ENCODE measurements at places on chromosomes 12 and 14. TPM values are rescaled to one million over a fixed set of nuclear protein-coding genes. Genes with fewer than 3 reads are reported as not detected.

- DNase-seq, result no peak
Observed at GRCh38 chr14:102888748-102889147, 33.7 kb upstream of the AMN start.

DNA sequence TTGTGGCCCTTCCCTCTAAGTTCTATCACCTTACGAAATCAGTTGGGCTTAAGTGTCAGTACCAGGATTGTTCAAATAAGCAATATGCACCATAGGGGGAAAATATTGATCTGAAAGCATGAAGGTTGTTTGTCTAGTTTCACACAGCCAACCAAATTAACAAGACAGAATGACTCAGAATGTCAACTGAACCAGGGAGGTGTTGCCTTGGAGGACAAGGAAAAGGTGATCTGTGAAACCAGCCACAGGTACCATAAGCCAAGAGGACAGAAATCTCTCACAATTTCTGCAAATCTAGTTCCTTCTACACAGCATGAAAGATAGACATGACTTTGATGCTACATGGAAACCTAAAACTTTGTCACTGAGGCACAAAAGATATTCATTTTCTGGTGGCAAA is 297.9 kb downstream of the BCL11B start:
- DNase-seq, result no peak

DNA sequence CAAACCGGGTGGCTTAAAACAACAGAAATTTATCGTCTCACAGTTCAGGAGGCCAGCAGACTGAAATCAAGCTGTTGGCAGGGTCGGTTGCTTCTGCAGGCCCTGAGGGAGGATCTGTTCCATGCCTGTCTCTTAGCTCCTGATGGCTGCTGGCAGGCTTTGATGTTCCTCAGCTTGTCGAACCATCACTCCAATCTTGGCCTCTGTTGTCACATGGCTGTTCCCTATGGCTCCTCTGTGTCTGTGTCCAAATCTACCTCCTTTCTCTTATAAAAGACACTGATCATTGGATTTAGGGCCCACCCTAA is 14.0 kb downstream of the NFATC4 start:
- no peak for DNase-seq

DNA sequence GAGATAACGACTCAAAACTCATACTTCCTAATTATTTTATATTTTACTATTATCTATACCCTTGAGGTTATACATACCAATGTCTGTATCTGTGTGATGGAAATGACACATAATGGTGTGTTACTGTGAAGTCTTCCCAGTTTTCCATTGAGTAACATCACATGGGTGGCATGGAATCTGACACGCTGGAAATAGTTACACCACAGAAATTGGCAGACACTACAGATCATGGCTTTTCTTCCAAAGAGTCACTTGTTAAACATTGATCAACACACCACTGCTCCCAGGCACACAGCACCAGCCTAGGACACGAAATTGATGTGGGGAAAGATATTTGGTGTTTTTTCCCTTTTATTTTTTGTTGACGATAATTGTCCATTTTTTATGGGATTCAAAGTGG is 33.0 kb upstream of the VWF start:
- no peak for DNase-seq

GRCh38 chr14:100240668-100241032 is 1.7 kb downstream of the YY1 start:
- no peak for DNase-seq

DNA sequence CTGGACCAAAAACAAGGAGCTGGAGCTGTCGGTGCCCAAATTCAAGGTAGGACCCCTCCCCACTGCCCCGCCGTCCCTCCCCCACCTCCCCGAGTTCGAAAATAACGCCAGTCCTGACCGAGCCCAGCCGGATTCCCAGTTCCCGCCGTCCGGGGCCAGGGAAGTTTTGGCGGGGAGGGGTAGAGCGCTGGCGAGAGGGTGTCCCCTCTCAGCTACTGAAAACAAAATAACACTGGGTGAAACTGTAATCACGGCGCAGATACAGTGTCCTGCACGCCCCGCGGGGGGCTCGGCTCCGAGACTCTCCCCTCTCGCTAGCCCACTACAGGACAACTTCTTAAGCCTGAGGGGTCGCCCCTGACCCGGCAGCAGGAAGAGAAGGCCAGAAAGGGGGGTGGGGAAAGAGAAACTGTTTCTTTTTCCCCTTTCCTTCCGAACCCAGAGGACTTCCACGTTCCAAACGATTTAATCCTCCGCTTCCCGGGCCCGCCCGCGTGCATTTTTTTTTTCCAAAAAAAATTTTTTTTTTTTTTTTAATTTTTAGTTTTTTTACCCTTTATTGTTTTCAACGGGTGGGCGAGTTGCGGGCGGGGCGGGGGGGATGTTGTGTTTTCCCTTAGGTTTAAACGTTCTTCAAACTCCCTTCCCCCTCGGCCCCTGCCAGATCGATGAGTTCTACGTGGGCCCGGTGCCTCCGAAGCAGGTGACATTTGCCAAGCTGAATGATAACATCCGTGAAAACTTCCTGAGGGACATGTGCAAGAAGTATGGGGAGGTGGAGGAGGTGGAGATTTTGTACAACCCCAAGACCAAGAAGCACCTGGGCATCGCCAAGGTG is 1.6 kb downstream of the SETD1B start:
- DNase-seq, result no peak

GRCh38 chr12:72836194-72836593 is 564.0 kb downstream of the TRHDE start:
- no peak for DNase-seq

- DNase-seq, result no peak
Observed at GRCh38 chr12:63319936-63320633, 169.1 kb upstream of the AVPR1A start.

GRCh38 chr14:21668377-21668776 is 5.2 kb downstream of the OR4E1 start:
- no peak for DNase-seq

DNA sequence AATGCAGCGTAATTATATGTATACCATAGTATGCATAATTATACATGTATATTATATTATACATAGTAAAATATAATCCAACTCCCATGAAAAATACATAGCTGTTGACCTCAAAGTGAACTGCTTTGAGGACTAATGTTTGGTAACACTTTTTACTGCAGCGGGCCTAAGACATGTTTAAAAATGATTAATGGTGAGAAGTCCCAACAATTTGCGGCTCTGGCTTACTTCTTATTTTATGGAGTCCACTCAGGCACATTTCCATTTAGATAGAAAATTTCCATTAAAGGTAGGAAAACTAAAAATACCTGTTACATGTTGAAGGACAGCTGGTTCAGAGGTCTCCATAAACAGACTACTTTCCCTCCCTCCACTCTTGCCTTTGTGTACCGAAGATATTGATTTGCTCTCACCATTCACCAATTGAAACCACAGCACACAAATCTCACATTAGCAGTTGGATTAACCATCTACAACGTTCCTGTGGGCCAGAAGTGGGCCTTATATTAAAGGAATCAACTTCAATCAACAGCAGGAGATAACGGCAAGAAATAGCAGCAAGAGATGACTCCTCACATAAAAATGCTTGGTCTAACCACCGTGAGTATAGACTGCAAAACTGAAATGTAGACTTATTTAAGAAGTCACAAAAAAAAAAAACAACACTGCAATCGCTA is 14.1 kb upstream of the NT5DC3 start:
- DNase-seq, result no peak

- DNase-seq, result no peak
Observed at GRCh38 chr12:45298047-45298446, 82.2 kb downstream of the ANO6 start.

Gene FGD6
- total RNA-seq, result 0.82 TPM

Gene CLEC1B
- not detected for total RNA-seq

Gene KCNA1
- total RNA-seq, result 0.10 TPM

Gene CKAP4
- total RNA-seq, result 10.5 TPM

Gene TTC6
- total RNA-seq, result not detected

Gene KRT7
- 1.2 TPM for total RNA-seq

Gene TGM1
- total RNA-seq, result 8.1 TPM

Gene MAP1LC3B2
- total RNA-seq, result 1.5 TPM

Gene WIF1
- total RNA-seq, result 0.08 TPM

Gene SIX6
- not detected for total RNA-seq

Data from activated T-cell treated with anti-CD3 and anti-CD28 coated beads, Interleukin-2, amount 50 U/mL, for 4 hours (primary cell).